ENCODE measurements at places on chromosomes 1 and 21.
A peak's percentile ranks its signal among the peaks of the same experiment; 100 is the strongest.

- DNase-seq = no peak
Observed at GRCh38 chr1:12601700-12602658, 16.0 kb downstream of the DHRS3 start.

DNA sequence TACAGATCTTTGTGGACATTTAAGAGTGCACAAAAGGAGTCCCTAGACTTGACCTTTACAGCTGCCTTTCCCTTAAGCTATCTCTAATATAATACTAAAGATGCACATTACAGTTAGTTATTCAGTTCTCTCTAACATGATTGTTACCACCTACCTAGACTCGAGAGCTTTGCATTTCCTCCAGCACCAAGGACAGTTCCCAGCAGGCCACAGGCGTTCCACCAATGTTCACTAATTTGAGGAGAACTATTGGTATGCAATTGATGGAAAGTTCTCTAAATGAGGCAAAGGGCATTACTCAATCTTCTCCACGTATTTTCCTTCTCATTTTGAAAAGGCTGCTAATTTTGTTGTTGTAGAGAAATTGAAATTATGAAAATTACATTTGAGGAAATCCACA, 5.4 kb upstream of the NTNG1 start:
- DNase-seq = no peak

- no peak for DNase-seq
Observed at GRCh38 chr1:228802386-228803220, 67.3 kb downstream of the RHOU start.

DNA sequence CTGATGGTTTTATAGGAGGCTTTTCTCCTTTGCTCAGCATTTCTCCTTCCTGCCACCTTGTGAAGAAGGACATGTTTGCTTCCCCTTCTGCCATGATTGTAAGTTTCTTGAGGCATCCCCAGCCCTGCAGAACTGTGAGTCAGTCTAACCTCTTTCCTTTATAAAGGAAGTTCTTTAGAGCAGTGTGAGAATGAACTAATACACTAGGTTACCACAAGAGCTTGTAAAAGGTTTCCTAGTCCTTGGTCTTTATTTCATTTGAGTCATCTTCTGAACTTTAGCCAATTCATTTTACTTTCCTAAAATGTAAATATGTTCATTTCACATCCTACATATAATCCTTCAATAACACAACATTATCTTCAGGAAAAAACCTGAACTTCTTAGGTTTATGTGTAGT, 365.3 kb downstream of the HHIPL2 start:
- DNase-seq = no peak

GRCh38 chr1:108482708-108483107, 32.6 kb downstream of the NBPF6 start:
- no peak for DNase-seq

- DNase-seq = no peak
Observed at GRCh38 chr1:162535501-162535900, 26.0 kb upstream of the UAP1 start.

- DNase-seq = no peak
Observed at GRCh38 chr1:228407106-228408040, 738 bp upstream of the TRIM11 start.

DNA sequence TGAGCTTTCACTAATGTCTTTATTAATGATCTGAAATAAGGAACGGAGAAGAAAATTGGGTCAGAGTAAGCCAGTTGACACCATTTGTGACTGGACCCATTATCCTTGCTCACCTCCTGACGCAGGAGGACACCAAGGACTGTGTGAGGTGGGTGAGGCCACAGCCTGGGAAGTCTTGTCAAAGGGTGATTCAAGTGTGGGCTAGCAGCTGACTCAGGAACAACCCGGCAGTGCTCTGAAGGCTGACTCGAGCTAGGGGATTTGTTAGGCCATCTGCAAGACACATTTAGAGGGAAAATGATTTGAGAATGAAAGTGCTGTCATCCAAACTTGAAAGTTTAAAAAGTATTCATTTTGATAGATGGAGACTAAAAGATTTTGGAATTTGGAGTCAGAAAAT, 21.2 kb downstream of the PRRX1 start:
- no peak for DNase-seq

- no peak for DNase-seq
Observed at GRCh38 chr1:163772246-163772645, 450.5 kb downstream of the NUF2 start.

- DNase-seq = no peak
Observed at GRCh38 chr1:223207293-223208066, 64.4 kb upstream of the TLR5 start.

DNA sequence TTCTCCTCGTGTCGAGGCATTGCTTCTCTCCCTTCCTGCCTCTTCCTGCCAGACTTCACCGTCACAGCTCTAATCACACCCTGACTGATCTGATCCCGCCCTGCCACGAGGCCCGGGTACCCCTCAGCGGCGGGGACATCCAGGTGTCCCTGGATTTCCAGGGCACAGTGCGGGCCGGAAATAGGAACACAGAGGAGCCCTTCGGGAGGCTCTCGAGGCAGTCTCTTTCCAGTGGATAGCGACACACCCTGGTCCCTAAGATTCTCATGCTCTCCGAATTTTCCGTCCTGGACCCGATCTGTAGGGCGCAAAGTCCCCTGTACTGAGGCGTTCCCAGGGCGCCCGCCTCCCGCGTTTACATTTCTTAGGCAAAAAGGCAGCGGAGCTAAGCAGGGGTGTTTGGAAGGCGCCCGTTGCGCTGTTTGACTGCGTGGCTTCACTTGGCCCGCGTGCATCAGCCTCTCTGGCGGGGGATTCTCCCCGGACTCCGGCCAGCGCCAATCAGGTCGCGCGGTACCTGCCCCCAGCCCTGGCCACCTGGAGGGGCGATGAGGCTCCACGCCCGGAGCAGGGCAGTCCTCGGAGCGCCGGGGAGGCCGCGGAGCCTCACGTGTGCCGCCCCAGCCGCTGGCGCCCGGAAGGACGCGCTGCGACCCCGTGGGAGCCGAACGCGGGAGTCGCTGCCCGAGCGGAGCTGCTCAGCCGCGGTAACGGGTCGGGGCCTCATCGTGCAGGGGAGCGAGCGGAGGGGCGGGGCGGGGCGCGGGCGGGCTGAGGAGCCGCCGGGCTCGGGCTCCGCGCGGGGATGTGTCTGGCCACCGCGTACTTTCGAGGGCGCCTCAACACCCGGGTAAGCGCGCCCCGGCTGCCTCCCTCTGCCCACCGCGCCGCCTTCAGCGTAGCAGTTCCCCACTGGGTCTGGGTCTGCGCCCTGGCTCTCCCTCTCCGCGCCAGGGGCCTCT, at the start of gene FAM163A:
Gene FAM163A (plus strand): TSS at position 575 of the 962 bp plus-strand sequence. CDS start 69,807 bp downstream, outside the sequence.
- no peak for DNase-seq

DNA sequence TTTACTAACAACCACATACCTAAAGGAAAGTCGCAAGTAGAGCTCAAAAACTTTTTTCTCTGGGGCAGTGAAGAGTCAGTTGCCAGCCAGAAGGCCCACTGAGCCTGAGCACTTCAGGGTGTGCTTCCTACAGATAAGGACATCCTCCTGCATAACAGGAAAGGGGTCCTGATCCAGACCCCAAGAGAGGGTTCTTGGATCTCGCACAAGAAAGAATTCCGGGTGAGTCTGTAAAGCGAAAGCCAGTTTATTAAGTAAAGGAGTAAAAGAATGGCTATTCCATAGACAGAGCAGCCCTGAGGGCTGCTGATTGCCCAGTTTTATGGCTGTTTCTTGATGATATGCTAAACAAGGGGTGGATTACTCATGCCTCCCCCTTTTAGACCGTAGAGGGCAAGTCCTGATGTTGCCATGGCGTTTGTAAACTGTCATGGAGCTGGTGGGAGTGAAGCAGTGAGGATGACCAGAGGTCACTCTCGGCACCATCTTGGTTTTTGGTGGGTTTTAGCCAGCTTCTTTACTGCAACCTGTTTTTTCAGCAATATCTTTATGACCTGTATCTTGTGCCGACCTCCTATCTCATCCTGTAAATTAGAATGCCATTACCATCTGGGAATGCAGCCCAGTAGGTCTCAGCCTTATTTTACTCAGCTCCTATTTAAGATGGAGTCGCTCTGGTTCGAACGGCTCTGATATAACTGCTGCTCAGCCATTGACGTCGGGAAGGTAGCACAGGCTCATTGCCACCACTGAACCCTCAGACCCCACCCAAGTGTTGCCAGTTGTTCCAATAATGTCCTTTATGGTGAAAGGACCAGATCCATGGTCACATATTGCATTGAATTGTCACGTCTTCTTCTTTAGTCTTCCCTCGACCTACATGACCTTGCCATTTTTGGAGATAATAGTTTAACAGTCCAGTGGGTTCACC, 96.6 kb upstream of the ERRFI1 start:
- DNase-seq = no peak

GRCh38 chr21:41664881-41665765, 101.7 kb downstream of the RIPK4 start:
- DNase-seq = no peak

DNA sequence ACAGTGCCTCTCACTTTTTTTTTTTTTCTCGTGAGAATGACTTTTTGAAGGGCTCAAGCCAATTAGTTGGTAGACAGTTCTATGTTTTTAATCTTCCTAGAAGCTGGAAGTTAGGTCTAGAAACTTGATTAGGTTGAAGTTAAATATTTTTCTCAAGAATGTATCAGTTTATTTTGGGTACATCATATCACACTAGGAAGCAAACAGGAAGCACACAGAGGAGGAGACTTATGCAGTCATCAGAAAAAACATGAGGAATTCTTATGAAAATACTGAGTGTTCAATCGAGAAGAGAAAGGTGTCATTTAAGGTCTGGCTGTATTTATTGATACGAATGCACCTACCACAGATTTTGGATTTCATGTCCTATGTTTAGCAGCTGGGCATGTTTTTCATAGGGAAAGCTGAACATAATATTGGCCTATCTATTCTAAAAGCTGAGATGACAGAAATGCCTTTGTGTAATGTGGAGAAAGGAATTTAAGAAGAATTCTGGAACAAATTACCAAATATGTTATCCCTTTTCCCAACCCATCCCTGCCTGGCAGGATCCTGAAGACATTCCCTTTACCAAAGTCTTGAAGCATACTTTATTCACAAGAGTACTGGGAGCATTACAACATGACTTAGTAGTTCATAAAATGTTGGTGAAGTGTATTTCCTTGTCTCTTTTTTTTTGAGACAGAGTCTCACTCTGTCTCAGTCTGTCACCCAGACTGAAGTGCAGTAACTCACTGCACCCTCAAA, 17.5 kb upstream of the ZFP69B start:
- no peak for DNase-seq

GRCh38 chr1:226424221-226425003, 16.5 kb upstream of the PARP1 start:
- DNase-seq = peak; percentile 48

DNA sequence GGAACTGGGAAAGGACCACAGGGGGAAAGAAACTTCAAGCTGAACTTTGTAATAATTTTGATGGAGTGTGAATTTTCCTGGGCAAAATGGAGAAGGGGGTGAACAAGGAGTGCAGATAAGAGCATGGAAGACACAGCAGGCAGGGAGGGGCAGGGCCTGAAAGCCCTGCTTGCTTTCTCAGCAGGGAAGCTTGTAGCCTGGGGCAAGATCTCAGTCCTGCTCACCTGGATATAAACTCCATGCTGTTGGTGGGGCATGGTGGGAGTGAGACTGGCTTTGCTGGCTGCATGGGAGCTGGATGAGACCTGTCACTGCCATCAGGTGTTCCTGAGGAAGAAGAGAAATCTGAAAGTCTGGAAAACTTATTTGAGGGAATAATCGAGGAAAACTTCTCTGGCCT, 58.7 kb upstream of the RC3H1 start:
- DNase-seq = no peak

DNA sequence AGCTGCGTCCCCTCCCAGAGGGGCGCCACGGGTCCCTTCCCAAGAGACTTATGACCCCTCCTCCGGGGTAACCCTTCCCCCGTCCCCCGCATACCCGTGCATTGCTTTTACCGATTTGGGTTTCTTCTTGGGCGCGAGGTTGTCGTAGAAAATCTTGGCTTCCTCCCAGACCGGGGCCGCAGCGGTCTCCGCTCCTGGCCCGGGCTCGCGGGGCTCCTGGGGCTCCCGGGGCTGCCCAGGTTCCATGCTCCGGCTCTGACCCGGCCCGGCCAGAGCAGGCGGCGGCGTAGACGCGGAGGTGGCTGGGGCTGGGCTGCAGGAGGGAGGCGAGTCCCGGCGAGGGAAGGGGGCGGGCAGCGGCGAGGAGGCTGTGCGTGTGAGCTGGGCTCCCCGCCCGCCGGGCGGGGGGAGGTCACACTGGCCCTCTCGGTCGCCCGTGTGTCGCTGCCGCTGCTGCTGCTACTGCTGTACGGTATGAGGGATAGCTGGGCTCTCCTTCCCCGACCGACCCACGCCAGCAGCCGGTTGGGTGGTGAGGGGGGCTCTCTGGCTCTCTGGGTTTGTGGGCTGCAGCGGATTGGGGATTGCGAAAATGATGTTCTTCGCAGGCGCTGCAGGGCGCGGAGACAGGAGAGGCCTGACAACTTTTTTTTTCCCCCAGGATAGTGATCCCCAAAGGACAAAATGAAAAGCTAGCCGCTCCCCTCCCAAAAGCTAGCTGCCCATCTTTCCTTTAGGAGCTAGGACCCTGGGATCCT, at the start of gene NT5C1A:
Gene NT5C1A (minus strand): TSS at position 315 of the 758 bp plus-strand sequence. CDS start 69 bp downstream, at position 246.
- no peak for DNase-seq

GRCh38 chr1:233295975-233296322, 424 bp upstream of the PCNX2 start:
- no peak for DNase-seq

DNA sequence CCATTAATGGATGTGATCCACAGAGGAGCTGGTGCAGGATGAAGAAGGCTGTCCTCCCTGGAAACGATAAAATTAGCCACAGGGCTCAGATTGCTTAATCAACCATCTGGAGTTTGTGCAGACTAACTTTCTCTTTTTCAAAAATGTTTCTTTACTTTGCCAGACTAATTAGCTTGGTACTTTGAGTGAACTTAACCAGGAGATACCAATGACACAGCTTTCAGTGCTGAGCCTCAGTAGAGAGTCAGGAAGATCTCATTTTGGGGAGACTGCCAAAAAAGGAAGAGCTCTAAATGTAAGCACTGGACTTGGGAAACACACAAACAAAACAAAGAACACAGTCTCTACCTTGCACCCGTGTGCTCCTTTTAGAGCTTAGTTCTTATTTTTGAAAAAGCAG, 248.1 kb upstream of the DEPDC1 start:
- no peak for DNase-seq

DNA sequence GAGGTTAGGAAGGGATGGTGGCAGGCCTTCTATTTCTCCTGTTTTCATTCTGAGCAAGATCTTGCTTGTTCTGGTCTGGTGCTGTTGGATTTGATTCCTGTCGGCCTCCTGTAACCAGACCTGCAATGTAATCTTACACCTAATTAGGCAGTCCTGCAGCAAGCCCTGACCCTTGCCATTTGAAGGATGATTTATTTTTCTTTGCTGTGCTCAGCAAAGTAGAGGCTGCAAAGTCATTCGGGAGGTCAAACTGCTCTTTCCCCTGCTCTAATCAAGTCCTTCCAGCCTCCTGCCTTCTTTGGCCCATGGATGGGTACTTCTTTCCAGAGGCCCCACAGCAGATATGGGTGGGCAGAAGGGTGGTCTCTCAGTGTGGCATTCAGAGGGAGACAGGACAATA, 417.7 kb upstream of the USP24 start:
- no peak for DNase-seq

- DNase-seq = no peak
Observed at GRCh38 chr1:234942879-234943506, 185.6 kb downstream of the TOMM20 start.

- DNase-seq = no peak
Observed at GRCh38 chr1:21586846-21587601, 77.8 kb downstream of the ALPL start.
